ENCODE measurements at places on chromosomes 5 and 9. TPM values are rescaled to one million over a fixed set of nuclear protein-coding genes. Genes with fewer than 3 reads are reported as not detected.

DNA sequence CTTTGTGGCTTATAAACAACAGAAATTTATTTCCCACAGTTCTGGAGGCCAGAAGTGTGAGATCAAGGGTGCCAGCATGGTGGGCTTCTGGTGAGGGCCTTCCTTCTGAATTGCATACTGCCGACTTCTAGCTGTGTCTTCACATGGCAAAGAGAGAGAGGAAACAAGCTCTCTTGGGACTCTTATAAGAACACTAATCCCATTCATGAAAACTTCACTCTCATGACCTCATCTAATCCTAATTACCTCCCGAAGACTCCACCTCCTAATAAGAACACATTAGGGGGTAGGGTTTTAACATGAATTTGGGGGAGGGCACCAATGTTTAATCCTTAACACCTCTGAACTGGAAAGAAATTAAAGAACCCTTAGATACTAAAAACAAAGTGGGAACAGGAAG lies 75.9 kb upstream of the MINAR2 start:
- no peak for DNase-seq

GRCh38 chr5:5752844-5753243 lies 330.4 kb downstream of the ICE1 start:
- DNase-seq: no peak

- DNase-seq: no peak
Measured at GRCh38 chr5:153456354-153456753, 34.1 kb upstream of the GRIA1 start.

DNA sequence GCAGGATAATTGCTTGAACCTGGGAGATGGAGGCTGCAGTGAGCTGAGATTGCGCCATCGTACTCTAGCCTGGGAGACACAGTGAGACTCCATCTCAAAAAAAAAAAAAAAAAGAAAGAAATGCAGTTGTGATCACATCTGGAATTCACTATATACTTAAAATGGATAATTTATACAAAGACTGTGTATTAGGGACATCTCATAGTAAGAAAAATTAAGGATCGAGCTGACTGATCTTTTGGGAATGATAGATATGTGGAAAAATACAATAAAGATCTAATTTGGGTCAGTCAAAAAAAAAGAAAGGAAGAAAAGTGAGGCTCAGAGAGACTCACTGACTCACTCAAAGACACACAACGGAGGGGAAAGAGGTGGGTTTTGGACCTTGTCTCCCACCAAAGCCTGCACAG lies 73.2 kb upstream of the STXBP1 start:
- DNase-seq: peak; percentile 2

GRCh38 chr9:34123682-34124081 lies 2.8 kb downstream of the DCAF12 start:
- DNase-seq: no peak

- DNase-seq: no peak
Measured at GRCh38 chr9:98064623-98065392, 8.3 kb downstream of the NANS start.

- no peak for DNase-seq
Measured at GRCh38 chr9:106482733-106483132, 380.2 kb upstream of the ZNF462 start.

DNA sequence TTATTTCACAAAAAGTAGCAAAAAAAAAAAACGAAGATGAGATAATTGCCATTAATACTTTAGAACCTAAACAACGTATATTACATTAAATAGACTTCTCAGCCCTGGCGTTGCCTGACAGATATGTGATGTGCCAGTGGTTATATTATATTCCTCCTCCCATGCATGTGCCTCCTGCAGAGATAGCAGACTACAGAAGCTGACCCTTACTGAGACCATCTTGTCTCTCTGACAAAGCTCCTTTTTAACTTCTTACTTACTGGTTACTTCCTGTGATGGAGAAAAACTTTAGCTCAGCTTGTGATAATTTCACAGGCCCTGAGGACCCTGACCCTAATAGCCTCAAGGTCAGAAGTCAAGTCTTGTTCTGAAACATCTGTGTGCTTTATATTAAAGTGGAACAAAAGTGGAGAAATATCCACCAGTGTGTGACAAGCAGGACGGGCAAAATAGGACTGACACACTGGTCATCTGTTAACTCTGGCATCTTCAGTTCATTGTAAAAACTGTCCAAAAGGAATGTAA lies 80.6 kb upstream of the POU5F2 start:
- no peak for DNase-seq

GRCh38 chr5:7209658-7210057 lies 186.3 kb upstream of the ADCY2 start:
- no peak for DNase-seq

DNA sequence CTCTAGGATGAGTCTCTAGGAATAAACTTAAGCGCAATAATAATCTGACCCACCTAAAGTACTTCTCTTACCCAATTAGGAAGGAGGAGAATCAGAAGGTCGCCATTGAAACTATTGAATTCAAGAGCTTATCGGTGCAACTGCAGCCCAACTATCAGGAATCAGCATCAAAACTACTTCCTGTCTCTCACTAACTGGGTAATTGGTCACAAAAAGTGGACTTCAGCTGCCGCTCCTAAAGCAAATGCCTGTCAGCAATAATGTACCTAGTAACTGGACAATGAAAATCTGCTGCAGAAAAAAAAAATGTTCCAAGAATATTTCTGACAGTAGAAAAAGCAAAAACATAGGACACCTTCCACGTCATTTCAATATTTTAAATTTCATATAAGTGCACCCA lies 3.3 kb downstream of the OR1L8 start:
- no peak for DNase-seq

DNA sequence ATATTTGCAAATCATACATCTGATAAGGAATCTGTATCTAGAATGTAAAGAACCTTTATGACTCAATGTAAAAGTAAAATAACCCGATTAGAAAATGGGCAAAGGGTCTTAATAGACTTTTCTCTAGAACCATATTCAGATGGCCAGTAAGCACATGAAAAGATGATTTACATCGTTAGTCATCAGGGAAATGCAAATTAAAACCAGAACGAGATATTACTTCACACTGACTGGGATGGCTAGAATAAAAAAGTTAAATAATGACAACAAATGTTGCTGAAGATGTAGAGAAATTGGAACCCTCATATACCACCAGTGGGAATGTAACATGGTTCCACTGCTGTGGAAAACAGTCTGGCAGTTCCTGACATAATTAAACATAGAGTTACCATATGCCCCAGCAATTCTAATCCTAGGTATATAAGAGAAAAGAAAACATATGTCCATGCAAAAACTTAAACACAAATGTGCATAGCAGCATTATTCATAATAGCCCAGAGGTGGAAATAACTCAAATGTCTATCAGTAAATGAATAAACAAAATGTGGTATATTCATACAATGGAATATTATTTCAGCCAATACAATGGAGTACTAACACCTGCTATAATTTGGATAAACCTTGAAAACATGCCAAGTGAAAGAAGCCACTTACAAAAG lies 100.4 kb upstream of the MAMDC2 start:
- no peak for DNase-seq

DNA sequence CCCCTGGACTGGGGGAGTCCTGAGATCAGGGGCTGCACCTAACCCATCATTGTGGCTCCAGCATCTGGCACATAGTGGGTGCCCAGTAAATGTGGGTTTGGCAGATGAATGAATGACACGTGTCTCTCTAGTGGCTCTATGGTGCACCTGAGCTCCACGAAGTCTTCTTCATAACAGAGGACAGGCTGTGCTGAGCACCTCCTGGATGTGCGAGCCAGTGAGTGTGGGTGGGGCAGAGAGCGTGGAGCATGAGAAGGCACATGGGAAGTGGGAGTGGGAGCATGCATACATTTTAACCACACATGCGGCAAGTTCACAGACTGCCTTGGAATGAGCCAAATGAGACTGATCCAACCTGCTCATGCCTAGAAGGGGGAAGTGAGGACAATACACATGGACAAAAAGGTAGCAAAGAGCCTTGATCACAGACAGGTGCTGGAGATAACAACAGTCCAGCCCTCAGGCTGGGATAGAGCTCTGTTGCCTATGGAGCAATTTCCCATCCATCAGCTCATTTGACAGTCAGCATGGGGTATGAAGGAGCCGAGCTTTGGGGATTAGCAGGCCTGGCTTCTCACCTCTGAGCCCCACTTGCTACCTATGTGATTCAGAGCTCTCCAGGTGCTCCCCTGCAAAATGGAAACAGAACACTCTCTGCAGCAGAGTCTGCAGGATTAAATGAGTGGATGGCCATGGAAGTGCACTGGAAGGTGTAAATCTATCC lies 76.2 kb upstream of the TBC1D2 start:
- DNase-seq: no peak

DNA sequence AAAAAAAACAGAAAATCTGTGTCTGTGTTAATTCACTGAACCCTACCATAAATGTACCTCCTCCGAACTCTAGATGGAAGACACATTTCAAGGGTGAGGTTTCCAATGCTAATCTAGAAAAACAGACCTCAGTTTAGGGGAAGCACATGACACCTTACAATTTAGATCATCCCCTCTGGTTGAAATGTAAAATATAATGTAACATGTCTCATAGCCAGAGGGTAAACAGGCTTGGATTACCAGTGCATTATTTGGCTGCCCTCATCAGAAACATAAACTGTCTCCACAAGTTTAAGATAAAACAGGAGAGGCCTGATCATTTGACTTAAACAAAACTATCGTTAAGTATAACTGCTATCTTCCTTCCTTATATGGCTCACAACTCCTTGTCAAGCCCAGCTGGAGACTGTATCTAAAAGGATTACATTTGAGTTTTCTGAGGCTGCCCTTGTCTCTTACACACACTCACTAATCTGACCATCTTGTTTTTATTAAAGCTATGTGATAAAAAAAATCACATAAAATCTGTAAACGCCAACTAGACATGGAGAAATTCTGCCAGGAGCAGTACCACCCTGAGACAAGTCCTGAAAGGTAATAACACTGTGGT lies 105.7 kb downstream of the LURAP1L start:
- DNase-seq: no peak

DNA sequence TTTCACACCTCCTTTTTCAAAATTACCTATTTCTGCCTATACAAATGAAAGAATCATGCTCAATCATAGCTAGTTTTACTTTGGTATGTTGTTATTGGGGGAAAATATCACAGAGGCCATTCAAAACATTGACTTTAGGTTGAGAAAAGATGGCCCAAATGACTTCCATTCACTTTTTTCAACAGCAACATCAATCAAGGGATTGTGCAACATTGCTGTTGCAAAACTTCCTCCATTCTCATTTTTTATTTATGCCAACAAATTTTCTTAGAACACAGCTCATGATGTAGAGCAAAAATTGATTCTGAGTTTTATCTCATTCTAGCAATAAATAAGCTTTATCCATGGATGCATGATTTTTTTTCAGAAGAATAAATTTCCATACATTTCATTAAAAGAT lies 93.6 kb upstream of the RORB start:
- DNase-seq: no peak

DNA sequence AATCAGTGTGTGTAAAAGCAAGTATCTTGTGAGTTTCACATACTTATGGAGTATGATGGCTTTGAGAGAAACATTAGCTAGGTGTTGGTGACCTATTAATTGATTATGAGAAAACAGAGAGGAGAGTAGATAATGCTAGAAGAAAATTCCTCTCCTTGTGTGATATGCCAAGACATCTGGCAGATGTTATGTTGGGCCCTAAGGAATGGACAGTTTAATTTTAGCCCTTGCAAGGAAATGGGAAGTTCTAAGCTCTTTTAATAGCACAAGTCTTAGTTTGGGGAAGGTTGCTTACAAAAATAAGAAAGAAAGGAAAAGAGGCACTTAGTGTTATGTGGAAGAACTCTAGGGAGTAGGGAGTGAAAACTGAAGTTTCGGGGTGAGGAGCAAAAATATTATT lies 5.1 kb downstream of the ZNF462 start:
- DNase-seq: no peak

DNA sequence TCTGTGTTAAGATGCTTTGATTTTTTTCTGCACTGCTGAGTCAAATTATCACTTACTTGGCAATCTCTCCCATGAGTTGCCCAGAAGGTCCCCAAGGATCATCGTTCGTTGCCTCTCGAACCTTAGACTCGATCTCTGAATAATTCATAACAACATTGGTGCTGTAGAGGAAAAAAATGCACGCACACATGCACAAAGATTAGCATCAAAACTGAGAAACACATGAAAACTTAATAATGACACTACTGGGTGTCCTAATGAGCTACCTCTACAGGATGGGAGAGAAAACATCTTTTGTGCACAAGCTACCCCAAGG lies 41.6 kb downstream of the CLINT1 start:
- DNase-seq: no peak

DNA sequence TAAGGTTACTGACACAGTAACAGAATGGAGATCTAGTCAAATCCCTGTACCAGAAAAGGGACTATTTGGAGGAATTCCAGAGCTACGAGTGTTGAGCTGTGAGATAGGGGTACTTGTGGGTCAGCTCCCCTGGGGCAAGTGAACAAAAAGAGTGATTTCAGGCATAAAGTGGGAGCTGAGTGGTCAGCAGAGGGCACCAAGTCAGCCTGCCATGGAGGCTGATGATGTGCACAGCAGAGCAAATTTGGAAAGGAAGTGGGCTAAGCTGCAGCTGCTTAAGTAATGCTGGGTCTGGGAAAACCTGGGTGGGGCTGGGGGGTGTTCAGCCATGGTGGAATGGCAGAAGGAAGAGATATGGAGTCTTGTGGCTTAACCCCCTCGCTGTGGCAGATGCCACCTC lies 327.9 kb downstream of the NTRK2 start:
- no peak for DNase-seq

- DNase-seq: no peak
Measured at GRCh38 chr5:51279983-51280706, 103.1 kb upstream of the ISL1 start.

GRCh38 chr9:109560470-109561132 lies 62.5 kb upstream of the PTPN3 start:
- no peak for DNase-seq

- no peak for DNase-seq
Measured at GRCh38 chr5:16889972-16890519, 46.0 kb downstream of the MYO10 start.

GRCh38 chr5:140336388-140336787 lies 10.0 kb downstream of the HBEGF start:
- no peak for DNase-seq

The NTNG2 gene
- total RNA-seq: 1.4 TPM

The GRXCR2 gene
- total RNA-seq: 5.5 TPM

The IFNA10 gene
- total RNA-seq: not detected

The TYRP1 gene
- 57.4 TPM for total RNA-seq

The STOM gene
- total RNA-seq: 194 TPM

The MATR3 gene
- total RNA-seq: 120 TPM

The CDH18 gene
- total RNA-seq: not detected

The TRAF1 gene
- total RNA-seq: 2.1 TPM

The PDE8B gene
- total RNA-seq: 1.0 TPM

The KLF4 gene
- 36.9 TPM for total RNA-seq

The OR1N2 gene
- not detected for total RNA-seq

The TICAM2 gene
- 3.3 TPM for total RNA-seq

The CEP120 gene
- 12.0 TPM for total RNA-seq

The TCERG1 gene
- 16.4 TPM for total RNA-seq

The CAVIN4 gene
- 79.3 TPM for total RNA-seq
